ENCODE measurements at places on chromosomes 11 and 22. TPM values are rescaled to one million over a fixed set of nuclear protein-coding genes. Genes with fewer than 3 reads are reported as not detected.

- no peak for DNase-seq
Measured at GRCh38 chr22:39245130-39246039, 603 bp upstream of the PDGFB start.

- DNase-seq = no peak
Measured at GRCh38 chr11:110133160-110133559, 40.0 kb downstream of the ZC3H12C start.

DNA sequence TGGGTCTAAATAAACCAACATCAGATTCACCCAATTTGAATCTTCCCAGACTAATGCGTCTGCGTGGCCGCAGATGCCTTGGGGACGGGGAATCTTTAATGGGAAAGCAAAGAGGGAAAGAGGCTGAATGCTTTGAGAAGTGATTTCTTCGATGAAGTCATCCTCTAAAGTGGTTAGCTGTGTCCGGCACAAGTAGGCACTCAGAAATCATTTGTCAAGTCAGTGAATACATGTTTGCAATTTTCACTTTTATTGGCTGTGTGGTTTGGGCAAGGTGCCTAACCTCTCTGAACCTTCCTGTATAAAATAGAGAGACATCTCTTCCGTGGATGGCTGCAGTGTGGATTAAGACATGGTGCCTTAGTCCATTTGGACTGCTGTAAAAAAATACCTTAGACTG lies 19.7 kb upstream of the IFT27 start:
- DNase-seq = no peak

GRCh38 chr11:66334605-66335442 lies 1.4 kb downstream of the RIN1 start:
- no peak for DNase-seq

GRCh38 chr11:105635466-105635865 lies 25.6 kb downstream of the GRIA4 start:
- no peak for DNase-seq

GRCh38 chr11:27370374-27370773 lies 7.4 kb upstream of the CCDC34 start:
- DNase-seq = no peak

DNA sequence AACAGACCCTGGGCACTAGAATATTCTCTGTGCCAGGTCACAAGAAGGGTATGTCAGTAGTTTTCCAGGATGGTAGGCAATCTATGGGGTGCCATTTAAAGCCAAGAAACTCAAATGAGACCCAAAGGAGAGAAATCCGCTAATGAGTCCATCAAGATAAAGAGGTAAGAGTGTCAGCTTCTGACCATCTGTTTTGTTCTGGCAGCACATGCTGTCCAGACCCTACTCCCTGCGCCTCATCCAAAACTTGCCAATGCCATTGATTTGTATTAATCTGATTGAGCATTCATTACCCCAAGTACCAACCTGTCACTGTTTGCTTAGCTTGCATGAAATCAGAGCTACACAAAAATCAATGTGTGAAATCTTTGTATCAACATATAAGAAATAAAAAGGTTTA lies 229.0 kb downstream of the BLID start:
- DNase-seq = no peak

DNA sequence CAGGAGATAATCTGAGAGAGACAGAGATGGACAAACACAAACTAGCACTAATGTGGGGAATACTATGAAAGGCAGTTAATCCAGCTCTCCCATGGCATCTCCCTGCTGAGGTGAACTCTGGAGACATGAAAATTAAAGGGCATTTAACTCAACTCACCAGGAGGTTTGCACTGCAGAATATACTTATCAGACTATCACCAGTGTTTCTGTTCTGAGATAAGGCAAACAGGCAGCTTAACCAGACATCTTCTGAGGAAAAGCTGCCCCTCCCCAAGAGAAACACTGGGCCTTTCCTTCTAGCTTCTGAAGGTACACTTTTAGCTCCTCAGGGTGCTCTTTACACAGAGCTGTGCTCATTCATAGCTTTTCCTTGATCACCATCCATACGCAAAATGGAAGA lies 85.5 kb downstream of the AMBRA1 start:
- DNase-seq = no peak

GRCh38 chr11:95659088-95659487 lies 130.5 kb downstream of the FAM76B start:
- no peak for DNase-seq

DNA sequence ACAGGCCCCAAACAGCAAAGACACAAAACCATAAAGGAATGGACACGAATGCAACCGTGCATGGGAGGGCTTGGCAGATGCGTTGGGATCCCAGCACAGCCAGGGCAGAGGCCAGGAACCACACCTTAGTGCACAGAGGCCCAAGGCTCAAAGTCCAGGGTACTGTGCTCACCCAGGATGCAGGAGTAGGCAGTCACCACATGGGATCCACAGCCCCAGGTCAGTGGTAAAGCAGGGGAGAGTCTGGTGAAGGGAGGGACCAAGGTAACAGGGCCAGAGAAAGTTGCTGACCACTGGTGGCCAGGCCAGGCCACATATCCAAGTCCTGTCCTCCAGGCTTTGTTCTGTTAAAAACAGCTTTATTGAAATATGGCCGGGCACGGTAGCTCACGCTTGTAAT lies 6.5 kb upstream of the CERK start:
- no peak for DNase-seq

- DNase-seq = no peak
Measured at GRCh38 chr22:43228330-43228729, 41.4 kb upstream of the TTLL12 start.

- DNase-seq = no peak
Measured at GRCh38 chr11:102791271-102792036, 6.5 kb downstream of the MMP1 start.

- DNase-seq = no peak
Measured at GRCh38 chr11:107563702-107564101, 1.8 kb downstream of the ALKBH8 start.

- DNase-seq = no peak
Measured at GRCh38 chr22:43118024-43118849, 7.7 kb downstream of the BIK start.

DNA sequence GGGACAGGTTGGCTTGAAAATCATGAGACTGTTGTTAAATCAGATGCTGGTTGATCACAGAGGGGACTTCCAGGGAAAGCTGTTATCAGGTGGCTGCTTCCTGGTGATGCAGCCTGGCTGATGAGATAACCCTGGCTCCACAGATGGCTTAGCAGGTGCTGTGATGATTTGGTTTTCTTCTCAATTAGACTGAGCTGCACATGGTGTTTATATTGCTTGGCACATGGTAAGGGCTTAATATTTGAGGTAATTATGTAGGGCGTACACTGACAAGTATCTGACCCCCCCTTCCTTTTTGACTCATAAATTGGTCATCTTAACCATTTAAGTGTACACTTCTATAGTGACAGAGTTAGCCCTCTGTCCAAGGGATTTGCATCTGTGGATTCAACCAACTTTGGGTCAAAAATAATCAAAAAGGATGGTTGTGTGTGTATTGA lies 7.0 kb downstream of the RPS3 start:
- DNase-seq = no peak

GRCh38 chr22:34880662-34881061 lies 185.3 kb upstream of the ISX start:
- DNase-seq = no peak

DNA sequence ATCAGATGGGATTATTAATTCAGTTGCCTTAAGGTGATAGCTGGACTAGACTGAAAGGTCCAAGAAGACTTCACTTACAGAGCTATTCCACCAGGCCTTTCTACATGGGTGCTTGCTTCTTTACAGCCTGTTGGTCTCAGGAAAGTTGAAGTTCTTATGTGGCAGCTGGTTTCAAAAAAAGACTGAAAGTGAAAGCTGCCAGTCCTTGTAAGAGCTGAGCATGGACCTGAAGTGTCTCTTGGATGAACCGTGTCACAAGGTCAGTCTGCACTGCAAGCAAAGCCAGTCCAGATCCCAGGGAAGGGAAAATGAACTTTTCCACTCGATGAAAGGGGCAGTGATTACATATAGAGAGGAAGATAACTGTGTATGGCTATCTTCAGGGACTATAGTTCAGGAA lies 201.5 kb upstream of the LUZP2 start:
- no peak for DNase-seq

DNA sequence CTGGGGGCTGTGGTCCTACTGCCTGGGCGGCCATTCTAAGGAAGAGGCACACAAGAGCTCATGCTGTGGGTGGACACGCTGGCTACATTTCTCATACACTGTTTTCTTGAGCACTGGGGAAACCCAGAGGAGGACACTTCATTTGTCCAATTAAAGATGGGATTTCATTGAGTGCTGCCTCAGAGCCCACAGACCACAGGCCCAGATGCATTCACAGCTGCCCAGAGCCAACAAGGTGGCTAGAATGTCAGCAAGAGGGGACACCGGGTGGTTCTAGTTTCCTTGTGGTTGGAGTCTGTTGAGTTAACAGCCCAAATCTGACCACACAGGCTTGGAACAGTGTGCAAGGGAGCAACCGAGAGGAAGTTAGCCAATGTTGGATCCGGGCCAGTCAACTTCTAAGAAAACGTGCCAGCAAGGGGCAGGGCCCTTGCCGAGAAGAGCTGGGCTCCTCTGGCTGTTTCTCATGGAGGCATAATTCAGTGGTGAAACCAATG lies 35.0 kb upstream of the SORL1 start:
- DNase-seq = peak; percentile 91

- no peak for DNase-seq
Measured at GRCh38 chr22:35873426-35873825, 155.2 kb downstream of the RBFOX2 start.

DNA sequence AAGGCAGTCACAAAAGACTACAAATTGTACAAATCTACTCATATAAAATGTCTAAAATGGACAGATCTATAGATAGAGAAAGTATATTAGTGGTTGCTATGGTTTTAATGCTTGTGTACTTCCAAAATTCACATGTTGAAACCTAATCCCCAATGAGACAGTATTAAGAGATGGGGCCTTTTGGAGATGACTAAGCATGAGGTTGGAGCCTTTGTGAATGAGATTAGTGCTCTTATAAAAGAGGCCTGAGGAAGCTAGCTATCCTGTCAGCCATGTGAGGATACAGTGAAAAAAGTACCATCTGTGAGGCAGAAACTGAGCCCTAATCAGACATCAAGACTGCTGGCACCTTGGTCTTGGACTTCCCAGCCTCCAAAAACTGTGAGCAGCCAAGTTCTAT lies 82.6 kb downstream of the CYP2R1 start:
- DNase-seq = no peak

GRCh38 chr22:22450343-22450839 lies 58.2 kb downstream of the ZNF280B start:
- no peak for DNase-seq

DNA sequence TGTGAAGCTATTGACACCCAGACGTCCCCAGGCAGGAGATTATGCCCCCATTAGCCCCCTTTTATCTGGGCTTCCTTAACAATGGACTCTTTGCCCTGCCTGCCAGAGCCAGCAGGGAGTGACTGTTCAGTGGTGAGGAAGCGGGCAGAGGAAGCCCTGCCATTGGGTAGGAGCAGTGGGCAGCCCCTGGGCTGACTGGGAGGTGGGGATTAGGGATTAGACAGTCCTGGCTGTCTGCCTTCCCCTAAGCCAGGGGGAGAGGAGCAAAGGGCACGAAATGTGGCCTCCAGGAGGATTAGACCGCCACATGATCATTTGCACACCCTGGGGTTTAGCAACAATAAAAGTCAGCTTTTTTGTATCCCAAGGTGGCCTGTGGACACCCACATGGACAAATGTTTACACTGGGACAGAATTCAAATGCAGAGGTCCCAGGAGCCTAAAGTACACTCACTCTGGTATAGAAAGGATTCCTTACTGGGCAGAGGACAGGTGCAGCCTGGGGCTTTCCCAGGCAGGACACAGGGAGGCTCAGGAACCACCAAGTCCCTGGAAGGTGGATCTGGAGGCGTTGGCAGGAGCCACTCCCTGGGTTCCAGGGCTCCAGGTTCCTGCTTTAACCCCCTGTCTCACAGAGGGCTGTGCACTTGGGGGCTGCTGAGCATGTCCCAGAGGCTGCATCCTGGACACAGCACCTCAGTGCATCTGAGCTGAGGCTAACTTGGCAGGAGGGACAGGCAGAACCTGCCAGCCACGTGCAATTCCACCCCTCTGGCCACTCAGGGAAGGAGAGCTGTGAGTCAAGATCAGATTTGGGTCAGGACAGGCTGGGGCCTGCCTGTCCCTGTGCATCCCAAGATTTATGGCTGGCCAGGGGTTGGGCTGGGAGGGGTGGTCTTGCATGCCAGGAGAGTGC lies 2.1 kb downstream of the PNPLA3 start:
- peak; percentile 28 for DNase-seq

- no peak for DNase-seq
Measured at GRCh38 chr11:33935461-33936456, 43.9 kb upstream of the LMO2 start.

DNA sequence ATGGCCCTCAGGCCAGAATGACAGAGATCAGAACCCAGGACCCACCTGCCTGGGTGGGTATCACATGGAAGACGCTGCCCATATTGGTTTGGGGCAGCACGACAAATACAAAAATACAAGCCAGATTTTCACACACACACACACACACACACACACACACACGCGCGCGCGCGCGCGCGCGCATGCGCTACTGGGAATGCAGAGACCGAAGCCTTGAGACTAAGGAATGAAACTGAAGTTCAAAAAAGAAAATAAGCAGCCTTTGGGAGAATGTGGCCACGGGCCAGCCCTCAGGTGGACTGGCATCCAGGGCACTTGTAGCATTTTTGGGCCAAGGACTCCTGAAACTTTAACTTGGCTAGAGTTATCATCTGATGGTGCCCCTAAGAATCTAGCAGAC lies 21.3 kb upstream of the NUP50 start:
- no peak for DNase-seq

DNA sequence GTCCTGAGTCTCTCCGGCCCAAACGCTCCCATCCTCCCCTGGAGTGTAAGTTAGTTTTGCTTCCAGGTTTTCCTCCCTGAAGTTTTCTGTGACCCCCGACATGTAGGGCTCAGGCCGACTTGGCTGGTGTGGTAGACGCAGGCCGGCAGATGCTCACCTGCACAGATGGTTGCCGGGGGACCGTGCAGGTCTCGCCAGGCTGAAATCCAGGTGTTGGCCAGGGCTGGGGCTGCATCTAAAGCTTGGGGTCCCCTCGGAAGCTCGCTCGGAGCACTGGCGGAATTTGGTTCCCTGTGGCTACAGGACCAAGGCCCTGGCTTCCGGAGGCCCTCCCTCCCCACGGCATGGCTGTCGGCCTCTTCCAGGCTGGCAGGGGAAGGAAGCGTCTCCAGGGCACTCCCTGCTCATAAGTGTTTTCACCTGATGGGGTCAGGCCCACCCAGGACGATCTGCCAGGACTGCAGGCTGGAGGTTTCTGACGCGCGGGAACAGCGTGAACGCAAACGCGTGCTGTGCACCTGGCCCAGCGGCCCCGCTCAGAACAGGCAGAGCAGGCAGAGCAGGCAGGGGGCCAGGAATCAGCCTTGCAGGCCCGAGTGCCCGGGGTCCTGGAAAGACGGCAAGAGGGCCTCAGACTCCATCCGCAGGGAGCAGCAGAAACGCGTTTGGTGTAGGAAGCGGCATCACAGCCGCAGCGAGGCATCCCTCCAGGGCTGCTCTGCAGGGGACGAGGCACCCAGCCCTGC lies 258.2 kb downstream of the BRD1 start:
- DNase-seq = no peak

TSGA10IP gene
- total RNA-seq = 0.68 TPM

MACROD1 gene
- total RNA-seq = 68.2 TPM

SIK2 gene
- total RNA-seq = 13.0 TPM

MYOD1 gene
- 0.28 TPM for total RNA-seq

CDKN1C gene
- total RNA-seq = 42.7 TPM

FREY1 gene
- total RNA-seq = 0.59 TPM

APLNR gene
- not detected for total RNA-seq

NAV2 gene
- total RNA-seq = 17.1 TPM

ROBO4 gene
- total RNA-seq = 22.0 TPM

CRYAB gene
- 59.0 TPM for total RNA-seq

RAB36 gene
- 4.1 TPM for total RNA-seq

GLB1L3 gene
- 14.5 TPM for total RNA-seq

ADM gene
- 20.4 TPM for total RNA-seq

PDE3B gene
- 21.1 TPM for total RNA-seq

SCGB2A2 gene
- not detected for total RNA-seq
